NCI-H2029 (cell line): ENCODE measurements at places on chromosomes 13 and 19.

DNA sequence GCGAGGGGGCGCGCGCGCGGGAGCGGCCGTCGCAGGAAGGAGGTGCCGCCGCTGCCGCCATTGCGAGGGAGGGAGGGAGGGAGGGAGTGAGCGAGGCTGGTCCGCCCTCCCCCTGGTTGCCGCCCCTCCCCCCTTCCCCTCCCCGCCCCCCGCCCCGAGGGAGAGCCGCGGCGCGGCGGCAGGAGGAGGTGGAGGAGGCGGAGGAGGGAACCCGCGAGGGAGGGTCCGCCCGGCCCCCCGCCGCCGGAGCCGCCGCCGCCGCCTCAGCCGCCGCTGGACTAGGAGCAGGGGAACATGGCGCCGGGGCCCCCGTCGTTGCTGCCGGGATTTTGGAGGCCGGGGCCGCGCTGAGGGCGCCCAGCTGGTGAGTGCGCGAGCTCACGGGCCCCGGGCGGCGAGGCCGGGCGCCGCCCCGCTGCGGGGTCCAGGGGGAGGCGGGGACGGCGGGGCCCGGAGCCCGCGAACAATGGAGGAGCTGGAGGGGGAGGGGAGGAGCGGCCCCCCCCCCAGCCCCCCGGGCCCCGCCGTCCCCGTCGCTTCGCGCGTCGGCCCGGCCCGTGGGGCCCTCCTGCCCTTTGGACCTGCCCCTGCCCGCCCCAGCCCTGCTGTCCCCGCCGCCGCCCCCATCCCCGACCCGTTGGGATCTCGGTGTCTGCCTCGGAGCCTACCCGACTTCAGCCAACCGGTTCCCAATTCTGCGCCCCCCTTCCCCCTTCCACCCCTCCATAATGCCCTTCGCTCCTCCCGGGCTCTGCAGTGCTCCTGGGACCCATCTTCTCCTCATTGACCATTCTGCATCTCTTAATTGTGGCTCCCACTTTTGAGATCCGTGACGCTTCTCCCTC is at the start of gene ARHGAP35:
ARHGAP35 (plus strand) TSS at position 152 of the 845 bp plus-strand sequence. CDS start 57,679 bp downstream, outside the sequence.
- DNase-seq: no peak

- no peak for DNase-seq
These were observed 703 bp upstream of the CILP2 start for GRCh38 chr19:19537075-19538048.

DNA sequence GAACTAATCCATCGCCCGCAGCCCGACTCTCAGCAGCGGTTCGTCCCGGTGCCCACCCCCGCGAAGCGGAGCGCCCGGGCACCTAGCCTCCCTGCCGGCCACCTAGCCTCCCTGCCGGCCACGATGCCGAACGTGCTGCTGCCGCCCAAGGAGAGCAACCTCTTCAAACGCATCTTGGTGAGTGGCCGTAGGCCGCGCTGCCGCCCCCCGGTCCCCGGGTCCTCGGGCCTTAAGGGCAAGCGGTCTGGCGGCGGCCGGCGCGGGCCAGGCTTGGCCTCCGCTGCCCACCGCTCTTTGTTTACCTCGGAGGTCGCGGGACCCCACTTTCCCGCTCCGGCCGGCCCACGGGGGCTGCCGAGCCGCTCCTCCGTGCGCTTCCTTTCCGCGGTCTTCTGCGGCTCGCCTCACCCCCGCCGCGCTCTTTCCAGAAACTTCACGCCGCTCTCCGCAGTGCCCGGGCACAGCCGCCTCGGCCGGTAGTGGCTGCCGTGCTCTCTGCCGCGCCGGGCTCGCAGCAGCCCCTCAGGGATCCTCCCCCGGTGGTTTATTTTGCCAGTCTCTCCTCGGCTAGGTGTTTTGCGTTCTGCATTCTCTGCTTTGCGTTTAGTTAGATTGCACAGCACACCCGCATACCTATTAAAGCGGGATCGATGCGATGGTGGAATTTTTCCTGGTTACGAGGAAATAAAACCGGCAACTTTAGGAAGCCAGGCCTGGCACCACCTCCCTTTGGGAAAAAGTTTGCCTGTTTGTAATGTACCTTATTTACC is 524 bp downstream of the NAA16 start:
- DNase-seq: no peak

DNA sequence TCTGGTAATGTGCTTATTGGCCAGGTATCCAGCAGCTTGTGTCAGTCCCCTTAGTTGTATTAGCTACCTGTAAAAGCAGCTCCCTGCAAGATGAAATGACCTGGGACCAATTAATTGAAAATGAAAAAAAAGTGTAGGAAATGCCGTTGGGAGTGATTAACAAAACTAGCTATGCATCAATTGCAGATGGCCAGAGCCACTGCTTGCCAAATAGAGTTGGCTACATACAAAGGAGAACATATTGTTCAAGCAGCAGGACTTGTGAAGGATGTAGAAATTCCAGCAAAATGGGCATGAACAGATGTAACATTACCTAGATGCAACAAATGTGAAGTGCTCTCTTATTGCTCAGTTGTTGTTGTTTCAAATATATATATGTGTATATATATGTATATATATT is 300.5 kb downstream of the PCDH17 start:
- no peak for DNase-seq

DNA sequence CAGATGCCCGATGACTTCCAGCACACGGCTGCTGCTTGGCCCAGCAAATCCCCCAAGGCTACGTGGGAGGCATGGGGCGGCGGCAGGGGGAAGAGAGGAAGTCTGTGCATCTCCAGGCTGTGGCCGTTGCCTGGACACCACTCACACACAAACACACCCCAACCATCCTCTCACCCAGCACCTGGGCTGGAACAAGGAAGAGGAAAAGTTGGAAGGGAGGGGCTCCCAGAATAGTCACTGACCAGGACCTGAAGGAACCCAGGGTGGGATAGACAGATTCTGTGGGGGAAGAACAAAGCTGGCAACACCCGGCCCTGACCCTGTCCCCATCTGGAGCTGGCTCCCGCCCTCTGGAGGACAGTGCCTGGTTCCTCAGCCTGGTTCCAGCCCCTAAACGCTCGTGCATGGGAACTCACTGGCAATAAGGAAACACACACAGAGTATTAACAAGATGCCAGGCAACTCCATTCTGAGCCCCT is 11.2 kb downstream of the PPP6R1 start:
- DNase-seq: no peak

GRCh38 chr13:29830000-29830399 is 20.4 kb downstream of the UBL3 start:
- DNase-seq: no peak

DNA sequence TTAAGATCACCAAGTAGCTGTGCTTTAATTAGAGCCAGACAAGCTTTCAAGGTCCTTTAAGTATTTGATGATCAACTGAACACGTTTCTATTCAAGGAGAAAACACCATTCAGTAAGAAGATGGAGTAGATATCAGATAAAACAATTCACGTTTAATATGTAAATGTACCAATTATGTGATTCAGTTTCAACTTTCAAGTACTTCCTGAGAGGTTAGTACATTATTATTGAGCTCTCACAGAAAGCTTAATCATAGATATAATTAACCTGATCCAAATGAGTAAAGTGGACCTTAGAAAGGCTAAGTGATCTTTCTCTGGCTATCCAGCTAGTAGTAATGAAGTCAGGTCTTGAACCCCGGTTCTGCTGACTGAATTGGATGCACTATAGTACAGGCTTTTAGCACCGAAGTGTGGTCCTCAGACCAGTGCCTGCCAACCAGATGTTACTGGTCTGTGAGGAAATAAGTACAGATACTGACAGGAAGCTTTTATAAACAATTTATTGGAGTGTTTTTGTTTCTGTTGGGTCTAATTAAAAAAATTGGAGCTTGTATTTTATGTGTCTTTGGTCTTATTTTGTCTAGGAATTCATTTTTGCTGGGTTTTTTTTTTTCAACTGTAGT is 10.2 kb downstream of the CLN5 start:
- no peak for DNase-seq

GRCh38 chr13:37263871-37264270 is 158.4 kb upstream of the CSNK1A1L start:
- no peak for DNase-seq

- DNase-seq: no peak
These were observed 13.3 kb downstream of the PLEKHF1 start for GRCh38 chr19:29678484-29679106.

- DNase-seq: peak; percentile 29
These were observed 696 bp downstream of the ZNF460 start for GRCh38 chr19:57280962-57281400.

DNA sequence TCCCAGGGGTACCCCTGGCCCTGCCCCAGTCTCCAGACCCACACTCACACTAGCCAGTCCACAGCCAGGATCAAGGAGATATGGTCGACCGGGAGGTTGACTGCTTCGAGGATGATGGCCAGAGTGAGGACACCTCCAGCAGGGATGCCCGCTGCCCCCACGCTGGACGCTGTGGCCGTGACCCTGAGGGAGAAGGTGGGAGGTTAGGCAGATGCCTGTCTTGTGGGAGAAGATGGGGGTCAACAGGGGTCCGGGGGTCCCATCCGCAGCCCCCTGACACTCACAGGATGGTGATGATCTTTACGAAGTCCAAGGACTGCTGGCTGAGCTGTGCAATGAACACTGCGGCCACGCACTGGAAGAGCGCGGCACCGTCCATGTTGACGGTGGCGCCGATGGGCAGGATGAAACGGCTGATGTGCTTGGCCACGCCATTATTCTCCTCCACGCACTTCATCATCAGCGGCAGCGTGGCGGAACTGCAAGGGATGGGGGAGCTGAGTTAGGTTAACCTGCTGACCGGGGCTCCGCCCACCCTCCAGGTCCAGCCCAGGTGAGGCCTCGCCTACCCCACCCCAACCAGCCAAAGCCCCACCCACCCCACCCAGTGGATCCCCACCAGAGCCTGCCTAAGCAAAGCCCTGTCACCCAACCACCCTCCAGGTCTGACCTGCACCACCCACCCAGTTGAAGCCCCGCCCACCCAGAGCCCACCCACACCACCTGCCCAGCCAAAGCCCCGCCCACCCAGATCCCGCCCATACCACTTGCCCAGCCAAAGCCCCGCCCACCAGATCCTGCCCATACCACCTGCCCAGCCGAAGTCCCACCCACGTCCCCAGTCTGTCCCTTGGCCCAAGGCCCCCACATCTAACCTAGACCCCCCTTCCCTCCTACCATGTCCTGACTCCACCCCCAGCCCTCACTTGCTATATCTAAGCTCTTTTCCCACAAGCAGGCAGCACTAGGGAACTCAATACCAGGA is 11.2 kb downstream of the SLC1A5 start:
- no peak for DNase-seq
